ENCODE measurements at places on chromosomes 11 and 22.

DNA sequence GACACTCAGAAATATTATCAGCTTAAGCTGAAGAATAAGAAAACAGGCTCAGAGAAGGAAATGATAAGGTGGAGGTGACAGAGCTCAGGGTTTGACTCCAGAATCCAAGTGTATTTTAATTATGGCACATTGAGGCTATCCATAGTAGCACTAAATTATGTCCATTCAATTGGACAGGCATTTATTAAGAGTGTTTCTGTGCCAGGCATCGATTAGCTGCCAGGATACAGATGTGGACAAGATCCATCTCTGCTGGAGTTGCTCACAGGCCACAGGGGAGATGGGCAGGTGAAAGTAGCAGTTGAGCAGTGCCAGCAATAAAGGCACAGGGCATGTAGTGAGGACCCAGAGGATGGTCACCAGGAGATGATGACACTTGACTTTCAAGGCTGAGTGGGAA lies 592.5 kb downstream of the INSC start:
- no peak for DNase-seq

GRCh38 chr11:69541501-69542313 lies 60.2 kb downstream of the LINC01488 start:
- DNase-seq: no peak

GRCh38 chr22:19477321-19478044 lies 1.5 kb downstream of the UFD1 start:
- no peak for DNase-seq

GRCh38 chr11:371716-372590 lies 2.7 kb downstream of the B4GALNT4 start:
- no peak for DNase-seq

GRCh38 chr22:28759861-28760560 lies 12.5 kb upstream of the CCDC117 start:
- DNase-seq: no peak

Data from stimulated activated CD4-positive, alpha-beta T cell treated with anti-CD3 and anti-CD28 coated beads, TNF-alpha, amount 100 ng/mL, for 1 hour (primary cell).